OCI-LY7 (cell line): ENCODE measurements at places on chromosomes 2 and 18.

- peak; percentile 41 for DNase-seq
Observed at GRCh38 chr2:230737300-230737699, 24.7 kb downstream of the CAB39 start.

- DNase-seq: no peak
Observed at GRCh38 chr2:23302591-23302990, 82.4 kb upstream of the KLHL29 start.

DNA sequence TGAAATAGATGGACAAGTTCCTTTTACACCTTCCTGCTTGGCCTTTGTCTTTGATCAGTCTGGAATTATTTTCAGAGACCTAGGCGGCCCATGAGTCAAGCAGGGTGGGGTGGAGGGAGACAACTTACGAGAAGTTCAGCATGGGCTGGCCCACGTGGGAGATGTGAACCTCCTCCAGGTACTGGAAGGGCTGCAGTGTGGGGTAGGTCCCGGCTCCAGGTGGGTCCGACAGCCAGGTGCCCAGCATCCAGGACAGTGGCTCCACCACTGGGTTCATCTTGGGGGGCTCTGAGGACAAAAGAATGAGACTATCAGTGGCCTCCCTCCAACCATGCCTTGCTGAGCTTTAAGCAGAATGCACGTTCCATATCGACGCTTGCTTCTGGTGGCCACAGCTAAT is 30.8 kb downstream of the THAP4 start:
- DNase-seq: no peak

DNA sequence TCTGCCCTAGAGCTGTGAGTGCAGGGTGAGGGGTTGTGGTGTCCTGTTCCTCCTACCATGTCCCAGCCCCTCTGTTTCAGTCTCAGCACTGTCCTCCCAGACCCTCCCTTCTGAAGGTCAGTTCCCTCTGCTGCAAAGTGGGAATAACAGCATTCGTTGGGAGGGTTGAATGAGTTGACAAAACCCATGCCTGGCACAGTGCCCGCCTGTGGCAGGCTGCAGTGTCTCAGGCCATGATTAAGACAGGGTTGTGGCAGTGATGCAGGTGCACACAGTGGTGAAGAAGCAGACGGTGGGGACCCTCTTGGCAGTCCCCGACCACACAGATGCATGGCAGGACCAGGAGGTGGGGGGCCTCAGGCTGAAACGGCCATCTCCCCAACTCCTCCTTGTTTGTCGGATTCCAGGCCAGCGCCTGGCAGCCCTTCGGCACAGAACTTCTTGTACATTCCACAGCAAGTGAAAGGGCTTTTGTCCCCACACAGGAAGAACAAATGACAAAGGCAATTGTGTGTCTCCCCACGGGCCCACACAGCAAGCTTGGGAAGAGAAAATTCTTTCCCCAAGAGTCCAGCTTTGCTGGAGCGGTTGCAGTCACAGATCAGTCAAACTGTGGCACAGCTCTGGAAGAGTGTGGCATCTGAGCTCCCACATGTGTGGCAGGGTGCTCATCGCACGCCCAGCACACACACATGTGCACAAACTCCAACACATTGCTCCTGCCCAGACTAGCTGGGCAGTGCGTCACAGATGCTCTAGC is 92.0 kb upstream of the MSH2 start:
- DNase-seq: no peak

GRCh38 chr2:236342951-236343350 is 78.7 kb upstream of the ASB18 start:
- no peak for DNase-seq

DNA sequence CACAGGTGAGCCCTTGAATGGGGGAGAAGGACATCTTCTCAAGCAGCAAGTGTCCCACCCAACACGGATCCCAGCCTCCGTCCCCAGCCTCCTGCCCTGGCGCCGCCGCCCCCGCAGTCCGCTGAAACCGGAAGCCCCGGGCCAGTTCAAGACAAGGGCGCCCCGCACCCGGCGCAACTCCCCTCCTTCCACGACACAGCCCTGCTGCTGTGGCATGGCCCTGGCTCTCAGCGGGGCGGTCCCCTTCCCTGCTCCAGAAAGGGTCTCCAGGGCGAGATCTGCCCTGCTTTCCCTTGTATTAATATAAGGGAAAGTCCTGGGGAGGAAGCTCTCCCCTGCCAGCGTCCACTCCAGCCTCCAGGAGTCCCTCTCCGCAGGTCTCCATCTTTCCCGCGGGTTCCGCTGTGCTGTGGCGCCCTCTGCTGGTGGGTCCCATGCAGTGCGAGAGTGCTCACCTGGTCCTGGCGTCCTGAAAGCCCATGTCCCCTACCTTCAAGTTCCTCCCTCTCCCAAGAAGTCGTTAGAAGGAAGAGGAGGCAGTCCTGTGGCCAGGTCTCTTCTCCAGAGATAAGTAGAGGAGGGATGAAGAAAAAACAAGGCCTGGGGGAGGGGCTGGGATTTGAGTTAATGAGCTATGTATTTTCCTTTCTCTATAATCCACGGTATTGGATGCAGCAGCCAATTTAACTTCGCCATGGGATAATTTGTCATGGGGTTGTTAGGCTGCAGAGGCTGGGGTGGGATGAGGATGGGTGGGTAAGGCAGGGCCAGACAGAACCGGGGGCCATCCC is 176.0 kb downstream of the SMAD2 start:
- DNase-seq: peak; percentile 20

GRCh38 chr2:68238955-68239822 is 13.1 kb downstream of the PPP3R1 start:
- no peak for DNase-seq

DNA sequence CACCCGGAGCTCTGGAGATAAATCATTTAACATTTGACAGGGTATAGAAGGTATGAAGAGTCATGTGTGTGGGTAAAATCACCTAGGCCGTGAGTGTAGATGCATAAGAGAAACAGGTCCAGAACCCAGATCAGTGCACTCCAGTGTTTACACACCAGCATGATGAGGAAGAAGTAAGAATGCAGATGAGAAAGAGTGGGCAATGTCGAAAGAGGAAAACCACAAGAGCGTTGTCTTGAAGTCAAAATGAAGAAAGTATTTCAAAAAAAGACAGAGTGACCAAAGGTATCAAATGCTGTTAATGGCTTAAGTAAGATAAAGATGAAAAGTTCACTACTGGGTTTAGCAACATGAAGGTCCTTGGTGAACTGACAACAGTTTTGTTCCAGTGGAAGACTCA is 32.0 kb upstream of the PLB1 start:
- DNase-seq: no peak

GRCh38 chr2:202290316-202290715 is 24.8 kb downstream of the NOP58 start:
- no peak for DNase-seq

GRCh38 chr2:217466805-217467204 is 536.0 kb downstream of the TNS1 start:
- no peak for DNase-seq

- no peak for DNase-seq
Observed at GRCh38 chr2:219056896-219057708, 3.6 kb downstream of the IHH start.

DNA sequence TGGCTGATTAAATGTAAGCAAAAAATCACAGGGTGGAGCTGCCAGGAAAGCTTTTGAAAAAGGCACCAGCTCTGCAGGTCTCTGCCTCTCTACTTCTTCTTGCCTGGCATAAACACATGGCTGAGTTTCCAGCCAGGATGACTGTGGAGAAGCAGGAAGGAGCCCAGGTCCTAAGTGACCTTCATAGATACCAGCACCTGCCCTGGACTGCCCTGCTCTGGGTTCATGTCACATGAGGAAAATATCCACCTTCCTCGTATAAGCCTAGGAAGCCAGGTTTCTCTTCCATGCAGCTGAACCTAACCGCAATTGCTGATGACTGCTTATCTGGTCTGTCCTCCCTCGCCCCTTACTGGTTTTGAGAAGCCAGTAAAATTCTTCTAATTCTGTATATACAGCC is 47.8 kb upstream of the CREB1 start:
- no peak for DNase-seq
